Activated CD4-positive, alpha-beta memory T cell treated with anti-CD3 and anti-CD28 coated beads for 36 hours (primary cell): ENCODE measurements at places on chromosomes 1 and 21. TPM values are rescaled to one million over a fixed set of nuclear protein-coding genes. Genes with fewer than 3 reads are reported as not detected.
A peak's percentile ranks its signal among the peaks of the same experiment; 100 is the strongest.

- H3K27me3 ChIP-seq, result peaks cover 62% of the 10 kb centered on the region
- H3K4me1 ChIP-seq, result peaks cover 29% of the 10 kb centered on the region
- H3K36me3 ChIP-seq, result peaks cover 2% of the 10 kb centered on the region
- H3K27ac ChIP-seq, result peak overlapping the region; percentile 66
- H3K4me3 ChIP-seq, result peak overlapping the region; percentile 78
- DNase-seq, result peak; percentile 40
These were observed 352 bp downstream of the KCNK1 start for GRCh38 chr1:233614173-233614742.

DNA sequence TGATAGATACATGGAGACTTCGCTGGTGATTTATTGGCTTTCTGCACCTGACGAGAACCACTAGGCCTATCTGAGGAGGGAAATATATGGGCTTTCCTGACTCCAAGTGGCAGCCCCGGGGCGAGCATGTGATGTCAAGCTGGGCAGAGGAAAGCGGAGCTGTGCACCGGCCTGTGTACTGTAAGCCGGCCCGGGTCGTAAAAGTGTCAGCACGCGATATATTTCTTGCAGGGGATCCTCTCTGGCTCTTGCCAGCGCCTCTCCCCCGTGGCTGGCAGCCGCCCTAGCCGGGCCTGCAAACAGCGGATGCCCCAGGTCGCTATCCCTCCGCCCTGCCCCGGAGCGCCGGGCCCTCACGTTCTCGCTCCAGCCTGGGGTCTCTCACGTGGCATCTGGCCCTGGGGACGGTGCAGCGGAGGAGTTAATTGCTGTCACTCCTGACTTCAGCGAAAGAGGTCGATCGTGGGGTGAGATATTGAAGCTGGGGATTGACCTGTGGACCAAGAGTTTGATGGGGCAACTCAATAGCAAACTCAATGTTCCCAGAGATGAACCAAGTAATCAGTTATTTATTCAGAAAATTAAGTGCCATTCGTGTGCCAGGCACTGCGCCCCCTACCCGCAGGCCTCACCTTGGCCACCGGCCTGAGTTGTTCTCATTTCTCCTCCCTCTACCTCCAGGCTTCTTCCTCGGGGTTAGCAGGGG is 41.0 kb upstream of the HAO2 start:
- peaks cover 11% of the 10 kb centered on the region for H3K4me1 ChIP-seq
- no peak overlapping the region for H3K27ac ChIP-seq
- H3K4me3 ChIP-seq, result peak overlapping the region; percentile 70
- H3K27me3 ChIP-seq, result peaks cover 7% of the 10 kb centered on the region
- peak; percentile 37 for DNase-seq

GRCh38 chr1:233518344-233518743 is 95.6 kb upstream of the KCNK1 start:
- H3K36me3 ChIP-seq, result no peaks in the 10 kb centered on the region
- H3K27ac ChIP-seq, result no peak overlapping the region
- H3K4me1 ChIP-seq, result peaks cover 2% of the 10 kb centered on the region
- peaks cover 2% of the 10 kb centered on the region for H3K27me3 ChIP-seq
- H3K4me3 ChIP-seq, result no peak overlapping the region

- DNase-seq, result no peak
- H3K27ac ChIP-seq, result no peak within 1 kb of the TSS
- H3K4me3 ChIP-seq, result peak within 1 kb of the TSS; percentile 48
- no peaks in the 10 kb centered on the region for H3K36me3 ChIP-seq
- H3K4me1 ChIP-seq, result peaks cover 2% of the 10 kb centered on the region
These were observed at the start of gene FOXE3 for GRCh38 chr1:47415728-47416318. Gene FOXE3, plus strand, starts transcription at chr1:47416285. Its CDS starts 31 bp downstream, at chr1:47416316.

- no peaks in the 10 kb centered on the region for H3K27me3 ChIP-seq
- DNase-seq, result no peak
- H3K4me3 ChIP-seq, result peak overlapping the region; percentile 64
- H3K36me3 ChIP-seq, result peaks cover 8% of the 10 kb centered on the region
These were observed 1.5 kb downstream of the GCLM start for GRCh38 chr1:93907718-93908117.

DNA sequence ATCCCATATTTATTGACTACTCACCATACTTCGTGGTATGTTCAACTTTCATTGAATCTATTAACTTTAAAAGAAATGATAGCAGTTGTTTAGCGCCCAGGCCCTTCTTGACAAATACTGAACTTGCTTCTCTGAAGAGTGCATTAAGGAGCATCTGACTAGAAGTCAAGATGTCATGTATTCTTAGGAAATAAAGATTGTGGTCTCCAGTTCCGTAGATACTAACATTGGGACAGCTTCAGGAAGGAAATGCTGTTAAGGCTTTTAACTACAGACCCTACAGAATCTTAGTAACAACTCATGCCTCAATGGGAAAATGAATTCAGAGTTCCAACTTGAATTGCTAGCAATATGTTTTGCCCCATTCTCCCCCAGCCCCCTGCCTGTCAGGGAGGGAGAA is 14.8 kb downstream of the LYST start:
- H3K27me3 ChIP-seq, result no peaks in the 10 kb centered on the region
- no peak for DNase-seq
- H3K27ac ChIP-seq, result no peak overlapping the region
- H3K4me1 ChIP-seq, result peaks cover 75% of the 10 kb centered on the region
- no peak overlapping the region for H3K4me3 ChIP-seq

EFNA3 gene
- total RNA-seq, result 2.4 TPM

DNA sequence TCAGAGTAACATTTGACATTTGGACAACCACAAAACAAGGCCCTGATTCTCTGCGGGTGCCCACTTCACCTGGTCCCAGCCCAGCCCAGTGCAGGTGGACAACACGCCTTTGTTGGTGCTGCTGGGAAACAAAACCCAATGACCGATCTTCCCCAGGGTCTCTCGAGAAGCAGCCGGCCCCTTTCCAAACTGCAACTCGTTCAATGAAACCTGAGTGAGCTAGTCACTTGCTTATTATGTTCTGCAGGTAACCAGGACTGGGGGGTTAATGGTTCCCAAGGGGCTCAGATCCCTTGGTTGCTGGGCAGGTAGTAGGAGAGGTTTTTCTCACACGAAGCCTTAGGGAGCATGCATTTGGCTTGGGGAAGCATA is 42.9 kb downstream of the ABCG1 start:
- H3K27me3 ChIP-seq, result no peaks in the 10 kb centered on the region
- no peak for DNase-seq
- H3K4me1 ChIP-seq, result peaks cover 7% of the 10 kb centered on the region
- no peak overlapping the region for H3K27ac ChIP-seq
- no peaks in the 10 kb centered on the region for H3K36me3 ChIP-seq

DNA sequence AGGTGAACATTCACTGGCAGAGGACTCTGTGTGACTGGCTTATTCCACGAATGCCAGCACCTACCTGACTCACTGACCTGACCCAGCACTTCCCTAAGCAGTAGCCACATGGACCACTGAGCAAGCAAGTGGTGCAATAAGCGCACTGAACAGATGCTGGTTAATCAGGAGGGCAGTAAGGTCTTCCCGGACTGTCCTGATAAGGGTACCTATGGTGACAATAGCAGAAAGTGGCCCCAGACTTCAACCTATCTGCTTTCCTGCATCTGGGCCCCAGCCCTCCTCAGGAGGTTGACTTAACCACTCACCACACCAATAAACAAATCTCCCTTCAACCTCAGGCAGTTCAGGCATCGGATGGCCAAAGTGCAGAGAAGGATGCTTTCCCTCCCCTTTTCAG is 65.7 kb downstream of the SETD4 start:
- peaks cover 6% of the 10 kb centered on the region for H3K4me1 ChIP-seq
- no peak overlapping the region for H3K27ac ChIP-seq
- no peak for DNase-seq
- no peak overlapping the region for H3K4me3 ChIP-seq
- H3K36me3 ChIP-seq, result no peaks in the 10 kb centered on the region
- peaks cover 31% of the 10 kb centered on the region for H3K27me3 ChIP-seq

PPT1 gene
- 67.4 TPM for total RNA-seq

DNA sequence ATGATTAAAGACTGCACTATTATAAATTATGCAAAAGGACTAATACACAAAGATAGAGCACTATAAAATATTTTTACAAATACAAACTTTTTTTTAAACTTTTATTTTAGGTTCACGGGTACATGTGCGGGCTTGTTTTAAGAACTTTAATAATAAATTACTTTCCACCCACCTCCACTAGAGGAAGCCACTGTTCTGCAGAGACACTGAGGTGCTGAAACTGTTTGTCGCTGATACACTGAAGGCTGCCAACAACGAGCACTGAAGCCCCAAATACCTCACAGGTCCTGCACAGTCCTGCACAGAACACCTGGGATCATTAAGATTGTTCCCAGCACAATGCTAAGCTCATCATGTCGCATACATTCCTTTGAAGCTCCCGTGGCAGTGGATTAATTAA is 19.9 kb downstream of the COA6 start:
- no peak overlapping the region for H3K4me3 ChIP-seq
- H3K4me1 ChIP-seq, result peaks cover 9% of the 10 kb centered on the region
- no peak overlapping the region for H3K27ac ChIP-seq
- DNase-seq, result no peak
- H3K27me3 ChIP-seq, result no peaks in the 10 kb centered on the region

- H3K4me1 ChIP-seq, result no peaks in the 10 kb centered on the region
- no peak overlapping the region for H3K27ac ChIP-seq
- no peak for DNase-seq
- no peaks in the 10 kb centered on the region for H3K36me3 ChIP-seq
These were observed 86.1 kb upstream of the LMO4 start for GRCh38 chr1:87242445-87243185.

PROX1 gene
- 0.17 TPM for total RNA-seq

DNA sequence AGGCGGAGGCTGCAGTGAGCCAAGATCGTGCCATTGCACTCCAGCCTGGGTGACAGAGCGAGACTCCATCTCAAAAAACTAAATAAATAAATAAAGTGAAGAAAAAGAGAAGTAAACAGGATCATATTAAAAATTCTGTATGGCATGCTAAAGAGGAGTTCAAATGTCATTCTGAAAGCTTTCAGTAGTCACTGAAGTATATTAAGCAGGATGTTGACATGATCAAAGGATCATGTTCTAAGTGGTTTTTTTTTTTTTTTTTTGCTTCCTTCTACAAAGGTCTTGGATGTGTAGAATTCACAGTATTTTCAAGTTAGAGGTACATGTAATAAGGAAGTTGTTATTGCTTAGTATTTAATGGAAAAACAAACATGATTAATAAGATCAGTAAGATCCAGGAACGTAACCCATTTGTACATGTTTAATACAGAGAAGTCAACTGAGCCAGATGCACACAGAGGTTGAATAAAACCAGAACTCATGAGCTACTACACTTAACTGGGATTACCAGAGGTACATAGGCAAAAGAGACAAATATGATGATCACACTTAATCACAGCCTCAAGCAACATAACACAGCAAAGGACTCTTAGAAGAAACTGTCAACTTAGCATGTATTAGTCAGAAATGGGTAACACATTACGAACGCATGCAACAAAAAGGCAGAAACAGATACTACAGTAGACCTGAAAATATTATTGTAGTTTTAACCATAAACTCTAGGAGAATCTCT is 12.2 kb downstream of the CDC42BPA start:
- H3K4me1 ChIP-seq, result no peaks in the 10 kb centered on the region
- DNase-seq, result no peak
- no peaks in the 10 kb centered on the region for H3K36me3 ChIP-seq

GRCh38 chr1:240739139-240739538 is 127.2 kb upstream of the GREM2 start:
- H3K27ac ChIP-seq, result no peak overlapping the region
- no peaks in the 10 kb centered on the region for H3K4me1 ChIP-seq
- no peak overlapping the region for H3K4me3 ChIP-seq
- H3K27me3 ChIP-seq, result no peaks in the 10 kb centered on the region
- no peak for DNase-seq
- H3K36me3 ChIP-seq, result no peaks in the 10 kb centered on the region

DNA sequence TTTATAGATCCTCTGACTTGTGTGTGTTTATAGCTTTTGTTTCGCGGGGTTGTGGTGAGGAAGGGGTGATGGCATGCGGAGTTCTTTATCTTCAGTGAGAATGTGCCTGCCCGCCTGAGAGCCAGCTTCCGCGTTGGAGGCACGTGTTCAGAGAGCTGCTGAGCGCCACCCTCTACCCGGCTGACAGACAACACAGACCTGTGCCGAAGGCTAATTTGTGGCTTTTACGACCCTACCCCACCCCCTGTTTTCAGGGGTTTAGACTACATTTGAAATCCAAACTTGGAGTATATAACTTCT is 14.4 kb upstream of the CD101 start:
- H3K4me1 ChIP-seq, result peaks cover 28% of the 10 kb centered on the region
- peak; percentile 78 for DNase-seq
- H3K36me3 ChIP-seq, result no peaks in the 10 kb centered on the region
- no peaks in the 10 kb centered on the region for H3K27me3 ChIP-seq

RIMS3 gene
- 4.0 TPM for total RNA-seq

DNA sequence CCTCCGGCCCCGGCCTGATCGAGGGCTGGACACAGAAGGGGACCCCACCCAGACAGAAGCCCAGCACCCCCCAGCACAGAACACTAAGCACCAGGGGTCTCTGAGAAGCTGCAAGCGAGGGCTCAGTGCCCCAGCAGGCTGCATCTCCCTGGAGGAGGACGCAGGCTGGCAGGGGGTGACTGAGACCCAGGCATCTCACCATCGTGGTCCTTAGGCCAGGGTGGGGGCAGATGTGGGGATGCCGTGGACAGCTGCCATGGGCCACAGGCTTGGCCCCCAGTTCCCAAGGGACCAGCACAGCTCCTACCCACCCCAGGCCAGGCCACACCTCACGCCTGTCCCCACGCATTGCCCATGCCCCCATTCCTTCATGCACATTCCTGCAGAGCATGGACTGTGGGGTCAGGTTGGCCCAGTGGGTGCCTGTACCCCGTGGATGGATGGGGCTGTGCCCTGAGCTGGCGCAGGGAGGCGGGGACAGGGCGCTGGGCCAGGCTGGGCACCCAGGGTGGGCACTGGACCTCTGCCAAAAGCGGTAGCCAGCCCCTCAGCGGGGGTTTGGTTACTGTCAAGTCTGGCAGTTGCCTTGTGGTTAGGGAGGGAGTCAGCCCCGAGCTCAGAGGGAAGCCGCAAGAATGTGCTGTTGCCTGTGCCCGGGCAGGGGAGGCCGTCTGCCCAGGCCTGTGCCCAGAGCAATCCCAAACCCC is 61.5 kb downstream of the ARHGEF16 start:
- H3K27ac ChIP-seq, result no peak overlapping the region
- H3K4me1 ChIP-seq, result no peaks in the 10 kb centered on the region
- no peaks in the 10 kb centered on the region for H3K27me3 ChIP-seq
- no peak overlapping the region for H3K4me3 ChIP-seq
- DNase-seq, result no peak

DNA sequence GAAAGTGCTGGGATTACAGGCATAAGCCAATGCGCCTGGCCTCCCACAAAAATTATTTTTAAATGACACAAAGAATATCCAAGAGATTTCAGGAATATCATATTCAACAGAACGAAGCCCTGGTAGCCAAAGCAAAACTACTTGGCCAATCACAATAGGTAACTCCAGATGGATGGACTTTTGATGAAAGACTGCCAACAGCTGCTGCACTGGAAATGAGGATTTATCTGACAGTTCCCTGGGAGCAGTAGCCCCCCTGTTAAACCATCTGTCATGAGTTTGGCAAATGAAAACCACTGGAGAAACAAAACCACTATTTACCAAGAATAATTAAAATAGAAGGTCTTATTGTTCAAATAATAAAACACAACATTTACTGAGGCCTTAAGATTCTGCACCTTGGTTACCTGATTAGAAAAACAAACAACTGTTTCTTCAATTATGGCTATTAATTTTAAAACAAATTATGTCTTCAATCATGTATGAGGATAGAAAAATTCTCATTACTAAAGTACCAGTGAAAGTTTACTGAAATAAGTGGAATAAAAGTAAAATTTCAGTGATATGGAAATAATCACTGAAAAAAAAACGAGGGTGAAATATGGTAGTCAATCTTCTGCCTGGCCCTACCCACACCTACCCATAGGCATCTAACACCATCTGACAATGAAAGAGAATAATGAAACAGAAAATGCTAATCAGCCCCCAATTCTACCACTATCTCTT is 34.3 kb upstream of the PSMG1 start:
- H3K4me3 ChIP-seq, result no peak overlapping the region
- no peak for DNase-seq
- no peaks in the 10 kb centered on the region for H3K27me3 ChIP-seq
- H3K36me3 ChIP-seq, result peaks cover 32% of the 10 kb centered on the region
- no peak overlapping the region for H3K27ac ChIP-seq
- H3K4me1 ChIP-seq, result peaks cover 13% of the 10 kb centered on the region
